ENCODE measurements at places on chromosomes 1 and 21.

GRCh38 chr1:226111883-226112261 lies 49.4 kb downstream of the H3-3A start:
- DNase-seq, result no peak

DNA sequence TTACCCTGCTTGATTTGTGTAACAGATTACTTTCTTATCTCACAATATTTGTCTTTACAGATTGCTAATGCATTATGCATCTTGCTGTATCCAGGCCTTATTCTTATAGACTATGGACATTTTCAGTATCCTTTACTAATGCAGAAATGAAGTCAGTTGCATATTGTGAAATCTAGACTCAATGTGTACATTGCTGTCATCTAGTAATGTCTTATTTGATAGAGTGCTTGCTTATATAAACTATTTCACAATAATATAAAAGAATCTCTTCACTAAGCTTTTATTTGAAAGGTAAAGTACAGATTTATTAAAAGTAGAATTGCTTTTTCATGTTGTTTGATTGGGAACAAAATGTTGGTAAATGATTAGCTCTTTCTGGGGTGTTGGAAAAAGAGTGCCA lies 39.6 kb downstream of the ALG6 start:
- DNase-seq, result no peak

DNA sequence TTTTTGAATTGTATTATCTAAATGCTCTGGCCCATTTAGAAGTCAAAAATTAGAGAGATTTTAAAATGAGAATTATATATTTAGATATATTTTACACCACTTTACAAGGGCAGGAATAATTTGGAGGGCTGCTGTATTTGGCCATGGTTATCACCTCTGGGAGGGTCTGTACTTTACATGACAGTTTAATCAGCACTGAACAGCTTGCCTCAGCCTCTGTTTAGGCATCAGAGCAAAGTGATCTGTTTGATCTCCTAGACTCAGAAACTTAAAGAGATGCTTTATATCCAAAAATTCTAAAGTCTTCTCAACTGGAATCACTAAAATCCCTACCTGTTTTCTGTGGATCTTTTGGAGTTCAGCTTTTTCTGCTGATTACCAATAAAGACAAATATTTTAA lies 5.4 kb upstream of the SPTA1 start:
- DNase-seq, result no peak

DNA sequence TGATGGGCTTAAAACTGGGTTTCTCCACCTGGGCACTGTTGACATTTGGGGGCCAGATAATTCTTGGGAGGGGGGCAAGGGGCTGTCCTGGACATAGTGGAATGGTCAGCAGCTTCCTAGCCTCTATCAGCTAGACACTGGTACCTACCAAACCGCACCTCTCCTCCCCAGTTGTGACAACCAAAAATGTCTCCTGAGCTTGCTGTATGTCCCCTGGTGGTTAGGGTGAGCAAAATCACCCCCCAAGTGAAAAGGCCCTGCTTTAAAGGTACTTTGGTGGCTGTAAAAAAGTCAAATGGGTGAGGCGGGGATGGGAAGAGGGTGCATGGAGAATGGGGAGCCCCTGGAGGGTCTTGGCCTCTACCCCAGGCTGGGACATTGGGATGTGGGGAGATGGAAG lies 182.0 kb downstream of the IGSF21 start:
- DNase-seq, result no peak

GRCh38 chr21:33019516-33019884 lies 6.2 kb upstream of the OLIG2 start:
- DNase-seq, result no peak

- no peak for DNase-seq
These were observed 71.7 kb downstream of the APP start for GRCh38 chr21:26098772-26099397.

- DNase-seq, result no peak
These were observed 35.9 kb upstream of the RNF19B start for GRCh38 chr1:33000427-33001026.

DNA sequence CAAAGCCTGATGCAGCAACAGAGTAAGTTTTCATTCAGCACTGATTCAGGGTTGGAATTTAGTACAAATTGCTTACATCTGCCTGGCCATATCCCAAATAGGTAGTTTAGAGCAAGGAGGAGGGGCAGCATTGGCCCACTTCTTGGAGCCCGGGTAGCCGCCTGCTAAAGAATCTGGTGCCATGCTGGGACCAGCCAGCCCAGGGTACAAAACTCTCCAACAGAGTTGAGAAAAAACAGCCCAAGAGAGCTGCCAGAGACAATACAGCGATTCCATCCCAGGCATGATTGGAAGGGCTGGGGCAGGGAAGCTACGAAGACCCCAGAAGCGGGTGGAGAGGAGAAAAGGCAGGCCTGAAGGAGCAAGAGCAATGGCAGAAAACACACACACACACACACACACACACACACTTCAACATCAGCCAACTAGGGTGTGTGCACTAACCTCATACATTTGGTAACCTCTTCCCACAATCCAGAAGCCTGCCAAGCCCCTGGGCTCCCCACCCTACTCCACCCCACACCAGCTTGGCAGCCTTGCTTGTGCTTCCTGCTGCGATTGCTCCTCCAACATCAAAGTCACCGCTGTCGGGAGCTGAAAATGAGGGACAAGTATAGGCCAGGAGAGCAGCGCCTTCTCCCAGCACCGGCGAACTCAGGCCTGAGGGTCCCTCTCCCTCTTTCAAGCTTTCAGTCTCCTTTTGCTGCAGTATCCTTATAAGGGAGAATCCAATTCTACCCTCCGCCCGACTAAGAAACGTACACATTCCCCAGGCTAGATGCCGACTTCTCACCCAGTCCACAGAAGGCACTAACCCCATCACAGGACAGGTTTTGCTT lies 1.2 kb downstream of the PIK3C2B start:
- DNase-seq, result peak; percentile 50

DNA sequence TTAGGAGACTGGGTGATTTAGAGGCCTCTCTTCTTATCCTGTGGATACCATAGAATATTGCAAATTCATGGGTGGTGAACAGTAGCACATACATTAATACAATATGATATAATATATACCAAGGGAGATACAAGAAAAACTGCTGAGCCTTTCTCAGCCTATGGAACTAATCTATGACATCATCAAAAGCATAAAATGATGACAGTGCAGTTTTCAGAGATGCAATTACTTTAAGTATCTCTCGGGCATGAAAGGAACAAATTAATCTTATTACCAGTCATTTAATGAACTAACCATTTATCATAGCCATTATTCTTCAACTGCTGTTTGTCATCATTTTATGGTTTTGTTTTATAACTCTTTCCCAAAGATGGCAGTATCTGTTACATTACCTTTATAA lies 3.5 kb downstream of the CHODL start:
- no peak for DNase-seq

- no peak for DNase-seq
These were observed 47.3 kb downstream of the DDX20 start for GRCh38 chr1:111802984-111803383.

DNA sequence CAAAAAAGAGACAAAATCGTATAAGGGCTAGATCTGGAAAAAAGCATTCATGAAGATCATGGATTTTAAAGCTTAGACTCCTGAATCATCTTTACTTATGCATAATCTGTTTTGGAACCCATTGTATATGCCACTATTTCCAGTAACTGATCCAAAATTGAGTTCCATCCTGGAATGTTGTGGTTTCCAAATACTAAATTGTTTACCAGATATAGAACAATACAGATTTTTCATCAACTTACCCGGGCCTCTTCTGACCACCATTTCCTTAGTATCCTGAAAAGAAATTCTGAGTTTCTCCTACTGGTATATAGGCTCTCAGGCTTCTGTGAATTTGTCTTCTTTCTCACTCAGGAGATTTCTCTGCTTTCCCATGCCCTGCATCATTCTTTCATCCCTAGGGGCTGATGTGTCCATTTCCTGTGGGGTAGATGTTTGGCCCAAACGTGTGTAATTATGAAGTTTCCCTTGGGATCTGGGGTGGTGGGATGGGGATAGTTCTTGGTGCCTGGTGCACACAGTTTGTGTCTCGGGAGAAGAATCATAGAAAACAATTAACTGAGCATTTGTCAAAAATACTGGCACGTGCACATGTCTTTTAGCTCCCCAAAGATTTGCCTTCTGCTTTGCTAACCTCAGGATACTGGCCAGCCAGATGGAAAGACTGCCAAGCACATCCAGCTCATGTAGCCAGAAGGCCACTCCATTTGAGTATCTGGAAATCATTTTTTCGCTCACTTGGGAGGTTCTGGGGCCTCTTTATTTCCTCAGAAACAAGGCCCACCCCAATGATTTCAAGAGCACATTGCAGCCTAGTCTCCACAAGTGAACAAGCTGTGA lies 127.8 kb downstream of the NTMT2 start:
- no peak for DNase-seq

DNA sequence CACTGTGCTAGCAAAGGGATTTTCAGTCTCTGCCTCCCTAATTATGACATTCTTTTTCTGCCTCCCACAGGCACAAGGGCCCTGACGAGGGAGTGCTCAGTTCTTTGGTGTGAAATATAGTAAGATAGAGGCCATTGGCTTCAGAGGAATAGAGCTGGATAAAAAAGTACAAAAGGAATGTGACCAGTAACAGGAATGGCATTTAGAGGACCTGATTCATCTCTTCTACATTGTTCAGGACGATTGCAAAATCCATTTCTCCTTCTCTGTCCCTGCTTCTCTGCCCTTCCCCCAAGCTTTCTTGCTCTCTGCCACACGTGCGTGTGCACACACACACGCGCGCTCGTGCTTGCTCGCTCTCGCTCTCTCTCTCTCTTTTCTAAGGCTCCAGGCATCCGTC lies 668.2 kb downstream of the KIF26B start:
- no peak for DNase-seq

DNA sequence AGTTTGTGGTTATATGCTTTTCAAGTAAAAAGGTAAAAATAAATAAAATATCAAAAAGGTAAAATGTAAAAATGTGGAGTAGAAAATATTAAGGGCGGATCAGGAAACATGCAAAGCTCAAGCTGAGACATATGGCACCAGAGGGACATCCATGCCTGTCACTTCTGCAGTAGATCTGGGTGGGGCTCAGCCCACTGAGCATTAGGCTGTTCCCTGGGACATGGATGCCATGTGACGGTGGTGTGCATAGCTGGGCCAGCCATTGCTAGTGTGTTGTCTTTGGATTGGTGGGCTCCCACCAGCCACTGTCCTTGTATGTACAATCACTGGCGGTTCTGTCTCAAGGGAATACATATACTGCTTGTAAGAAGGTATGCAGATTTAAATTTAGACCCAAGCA lies 3.0 kb downstream of the TTC13 start:
- no peak for DNase-seq
